Suppressor macrophage treated with lipopolysaccharide for 1 hour (primary cell): ENCODE measurements at places on chromosomes 16 and 17.
A peak's percentile ranks its signal among the peaks of the same experiment; 100 is the strongest.

DNA sequence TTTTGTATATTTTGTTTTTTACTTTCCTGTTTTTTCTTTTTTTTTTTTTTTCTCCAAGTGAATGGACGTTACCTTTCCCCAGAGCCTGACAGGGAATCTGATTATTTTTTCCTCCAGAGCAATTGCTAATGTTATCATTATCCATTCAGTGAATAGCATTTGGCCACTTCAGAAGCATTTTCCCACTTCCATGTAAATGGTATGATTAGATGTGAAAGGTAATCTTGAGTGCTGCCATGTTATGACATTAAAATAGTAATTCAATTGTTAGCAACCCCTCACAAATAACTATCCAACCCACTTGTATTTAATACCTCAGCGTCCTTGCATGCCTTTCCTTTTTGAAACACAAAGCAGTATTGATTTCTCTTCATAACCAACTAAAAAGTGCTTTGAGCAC lies 1243.8 kb downstream of the CDH8 start:
- no peak for DNase-seq

GRCh38 chr16:1102921-1103635 lies 7.0 kb upstream of the C1QTNF8 start:
- DNase-seq: peak; percentile 86

DNA sequence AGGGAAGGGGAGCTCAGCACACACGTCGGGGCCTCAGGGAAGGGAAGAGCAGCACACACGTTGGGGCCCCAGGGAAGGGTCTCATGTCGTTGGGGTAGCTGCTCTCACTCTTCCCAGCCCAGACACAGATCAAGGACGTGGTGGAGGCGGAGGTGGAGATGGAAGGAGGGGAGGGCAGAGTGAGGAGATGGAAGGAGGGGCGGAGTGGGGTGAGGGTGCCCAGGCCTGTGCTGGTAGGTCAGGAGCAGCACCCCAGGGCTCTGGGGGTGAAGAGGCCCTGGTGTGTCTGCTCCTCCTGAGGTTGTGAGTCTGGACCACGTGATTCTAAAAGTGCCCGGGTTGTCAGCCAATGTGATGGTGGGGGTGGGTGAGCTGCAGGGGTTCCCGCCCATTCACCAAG lies 14.9 kb downstream of the CLCN7 start:
- no peak for DNase-seq

DNA sequence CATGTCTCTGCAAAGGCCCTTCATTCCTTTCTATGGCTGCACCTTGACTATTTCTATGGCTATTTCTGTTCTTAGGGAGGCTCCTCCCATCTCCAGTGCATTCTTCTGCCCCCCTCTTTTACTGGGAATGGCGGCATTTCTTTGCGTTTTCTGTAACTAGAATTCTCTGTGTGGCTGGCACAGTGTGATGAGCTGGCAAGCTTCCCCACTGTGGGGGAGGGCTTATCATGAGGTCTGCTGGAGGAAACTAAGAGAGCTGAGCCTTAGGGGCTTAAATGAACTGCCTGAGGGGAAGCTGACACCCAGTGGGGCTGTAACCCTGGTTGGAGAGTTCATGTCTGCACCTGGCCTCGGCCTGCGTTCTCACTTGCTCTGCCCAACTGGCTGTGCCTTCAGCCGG lies 1.5 kb upstream of the CARD14 start:
- no peak for DNase-seq

- no peak for DNase-seq
Measured at GRCh38 chr16:71952825-71953224, 47.4 kb downstream of the PKD1L3 start.

DNA sequence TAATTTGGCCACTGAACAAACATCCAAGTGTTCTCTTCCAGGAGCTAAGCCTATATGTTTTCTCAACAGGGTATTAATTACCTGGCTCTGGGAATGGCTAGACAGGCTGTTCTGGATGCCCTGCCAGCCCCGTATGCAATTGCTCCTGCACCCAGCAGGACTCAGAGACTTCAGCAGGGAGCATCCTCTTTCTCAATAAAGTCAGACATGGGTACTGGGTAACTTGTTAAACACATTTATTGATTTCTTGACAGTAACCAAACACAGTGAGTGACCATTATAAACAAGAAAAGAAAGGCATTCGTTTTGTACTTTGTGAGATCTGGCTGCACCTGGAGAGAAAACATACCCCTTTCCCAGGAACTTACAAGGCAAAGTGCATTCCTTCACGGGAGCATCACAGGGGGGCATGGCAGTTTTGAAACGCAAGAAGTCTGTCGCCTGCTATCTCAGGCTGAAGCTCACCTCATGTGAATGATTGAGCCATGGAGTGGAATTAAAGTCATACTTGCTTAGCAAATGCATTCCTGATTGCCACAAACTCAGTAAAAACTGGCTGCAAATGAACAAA lies 369.8 kb downstream of the UTP18 start:
- DNase-seq: no peak

GRCh38 chr17:74052993-74053711 lies 150.3 kb upstream of the RPL38 start:
- DNase-seq: no peak

GRCh38 chr17:11651089-11651488 lies 52.8 kb downstream of the DNAH9 start:
- DNase-seq: no peak

DNA sequence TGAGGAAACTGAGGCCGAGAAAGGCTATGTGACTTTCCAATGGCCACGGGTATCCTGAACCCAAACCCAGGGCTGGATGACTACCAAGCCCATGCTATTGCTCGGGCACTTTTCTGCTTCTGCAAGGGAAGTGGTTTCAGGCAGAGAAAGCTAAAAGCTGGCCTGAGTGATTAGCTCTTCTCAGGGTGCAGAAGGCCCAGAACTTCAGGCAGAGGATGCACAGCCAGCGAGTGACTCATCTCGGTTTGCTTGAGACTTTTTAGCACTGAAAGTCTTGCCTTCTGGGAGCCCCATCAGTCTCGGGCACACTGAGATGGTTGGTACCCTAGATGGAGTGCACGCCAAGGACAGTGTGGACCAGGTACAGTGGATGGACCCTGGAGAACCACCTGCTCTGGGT lies 129.5 kb upstream of the SDK2 start:
- no peak for DNase-seq

DNA sequence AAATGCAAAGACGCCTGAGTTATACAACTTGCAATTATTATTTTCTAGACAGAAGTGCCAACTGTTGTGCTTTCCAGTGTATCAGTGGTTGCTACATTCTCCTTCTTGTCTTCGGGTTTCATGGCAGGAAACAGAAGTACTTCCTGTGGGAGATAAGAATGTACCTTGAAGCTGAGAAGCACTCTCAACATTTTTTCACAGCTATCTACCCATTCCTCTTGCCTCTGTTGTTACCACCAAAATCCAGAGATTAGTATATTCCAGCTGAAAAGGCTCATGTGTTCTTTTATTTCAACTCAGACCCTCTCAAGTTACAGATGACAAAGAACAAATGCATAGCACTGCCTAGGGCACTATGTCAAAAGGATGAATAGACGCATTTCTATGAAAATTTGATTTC lies 4.8 kb upstream of the ADAT1 start:
- DNase-seq: no peak

- peak; percentile 17 for DNase-seq
Measured at GRCh38 chr17:66900126-66901010, 64.1 kb upstream of the CACNG4 start.

DNA sequence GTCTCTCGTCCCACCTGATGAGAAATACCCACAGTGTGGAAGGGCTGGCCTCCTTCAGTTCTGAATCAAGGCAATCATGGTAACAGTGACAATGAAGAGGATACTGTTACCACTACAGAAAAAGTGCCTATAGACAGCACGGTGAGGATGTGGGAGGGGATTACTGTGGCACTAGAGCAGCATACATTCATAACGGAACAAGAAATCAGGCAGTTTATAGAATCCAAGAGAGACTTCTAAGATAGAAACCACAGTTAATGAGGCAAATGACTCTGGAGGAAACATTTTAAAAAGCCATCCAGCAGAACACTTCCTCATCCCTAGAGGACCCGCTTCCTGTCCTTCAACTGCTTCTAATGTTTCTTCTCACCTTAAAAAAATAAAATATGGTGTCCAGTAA lies 2.7 kb downstream of the RUSF1 start:
- no peak for DNase-seq

GRCh38 chr17:76672270-76672851 lies 28.8 kb upstream of the ST6GALNAC1 start:
- no peak for DNase-seq

DNA sequence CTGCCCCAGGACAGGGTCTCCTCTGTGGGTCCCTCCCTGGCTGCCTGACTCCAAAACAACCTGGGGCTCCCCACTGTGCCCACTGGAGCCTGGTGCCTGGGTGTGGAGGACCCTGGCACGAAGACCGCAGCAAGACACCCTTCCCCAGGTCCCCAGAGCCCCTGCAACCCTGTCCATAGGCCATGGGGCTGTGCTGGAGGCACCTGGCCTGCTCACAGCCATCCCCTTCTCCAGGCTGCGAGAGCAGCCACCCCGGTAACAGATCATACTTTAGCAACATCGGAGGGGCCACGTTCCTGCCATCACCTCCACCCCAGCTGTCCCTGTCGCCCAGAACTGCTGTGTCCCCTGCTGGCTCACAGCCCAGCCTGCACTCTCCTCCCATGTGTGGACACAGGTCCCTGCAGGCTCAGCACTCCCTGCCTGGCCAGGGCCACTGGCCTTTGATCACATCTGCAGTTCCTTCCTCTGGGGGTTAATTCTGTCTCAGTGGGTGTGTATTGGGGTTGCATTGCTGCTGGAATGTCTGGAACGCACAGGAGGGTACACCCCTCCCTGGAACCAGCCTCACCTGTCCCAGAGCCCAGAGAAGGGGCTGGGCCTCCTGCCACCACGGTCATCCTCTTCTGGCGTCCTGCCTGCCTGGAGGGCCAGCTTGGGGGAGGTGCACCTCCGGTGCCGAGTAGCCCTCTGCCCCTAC lies 12.2 kb downstream of the PPL start:
- no peak for DNase-seq

GRCh38 chr17:10956821-10957220 lies 118.9 kb upstream of the PIRT start:
- no peak for DNase-seq

DNA sequence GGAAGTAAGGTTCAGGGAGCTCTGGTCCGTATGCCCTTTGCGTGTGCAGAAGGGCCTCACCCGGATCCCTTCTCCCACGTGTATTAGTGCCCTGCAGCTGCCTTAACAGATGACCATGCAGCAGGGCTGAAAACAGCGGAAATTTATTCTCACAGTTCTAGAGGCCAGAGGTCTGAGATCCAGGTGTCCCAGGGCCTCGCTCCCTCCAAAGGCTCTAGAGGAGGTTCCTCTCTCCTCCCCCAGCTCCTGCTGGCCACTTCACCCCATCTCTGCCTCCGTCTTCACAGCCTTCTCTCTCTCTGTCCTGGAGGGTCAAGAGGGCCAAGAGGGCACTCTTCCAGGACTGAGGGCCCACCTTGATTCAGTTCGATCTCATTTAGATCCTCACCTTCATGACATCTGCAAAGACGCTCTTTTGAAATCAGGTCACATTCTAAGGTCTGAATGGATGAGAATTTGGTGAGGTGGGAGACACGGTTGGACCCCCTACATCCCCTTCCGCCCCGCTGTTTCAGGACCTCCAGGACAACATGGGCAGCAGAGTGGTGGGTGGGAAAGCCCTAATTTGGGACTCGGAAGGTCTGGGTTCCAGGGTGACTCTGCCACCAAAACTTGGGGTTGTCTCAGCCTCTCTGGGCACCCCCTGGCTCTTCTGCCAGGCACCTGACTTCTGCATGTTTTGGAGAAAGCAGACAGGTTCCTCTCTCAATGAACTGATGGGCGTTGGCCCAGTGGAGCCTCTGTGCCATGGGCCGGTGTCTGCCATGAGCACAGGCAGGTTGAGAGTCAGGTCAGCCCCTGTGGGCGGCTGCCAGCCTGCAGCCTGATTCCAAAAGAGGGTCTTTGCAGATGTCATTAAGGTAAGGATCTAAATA lies 361.2 kb downstream of the SEC14L1 start:
- DNase-seq: no peak

DNA sequence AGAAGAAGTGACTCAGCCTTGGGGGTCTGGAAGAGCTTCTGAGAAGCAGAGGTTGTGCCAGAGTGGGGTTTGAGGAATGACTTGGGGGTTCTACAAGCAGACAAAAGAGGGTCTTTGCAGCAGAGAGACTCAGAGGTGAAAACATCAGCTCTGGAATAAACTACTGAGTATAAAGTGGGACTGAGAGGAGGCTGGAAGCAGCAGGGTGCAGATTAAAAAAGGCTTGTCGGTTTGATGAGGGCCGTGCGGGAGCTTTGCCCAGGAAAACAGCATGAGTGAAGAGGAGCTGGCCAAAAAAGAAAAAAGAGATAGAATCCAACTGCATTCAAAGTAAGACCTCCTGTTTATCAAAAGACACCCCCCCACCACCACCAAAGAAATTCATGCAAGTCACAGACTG lies 13.1 kb upstream of the ACE start:
- no peak for DNase-seq

GRCh38 chr17:80649200-80649644 lies 104.6 kb downstream of the RPTOR start:
- no peak for DNase-seq

GRCh38 chr16:74724820-74725549 lies 24.3 kb upstream of the MLKL start:
- DNase-seq: no peak

GRCh38 chr17:2893422-2893914 lies 97.2 kb downstream of the RAP1GAP2 start:
- DNase-seq: no peak

- no peak for DNase-seq
Measured at GRCh38 chr17:7043182-7043496, 753 bp downstream of the SLC16A11 start.

DNA sequence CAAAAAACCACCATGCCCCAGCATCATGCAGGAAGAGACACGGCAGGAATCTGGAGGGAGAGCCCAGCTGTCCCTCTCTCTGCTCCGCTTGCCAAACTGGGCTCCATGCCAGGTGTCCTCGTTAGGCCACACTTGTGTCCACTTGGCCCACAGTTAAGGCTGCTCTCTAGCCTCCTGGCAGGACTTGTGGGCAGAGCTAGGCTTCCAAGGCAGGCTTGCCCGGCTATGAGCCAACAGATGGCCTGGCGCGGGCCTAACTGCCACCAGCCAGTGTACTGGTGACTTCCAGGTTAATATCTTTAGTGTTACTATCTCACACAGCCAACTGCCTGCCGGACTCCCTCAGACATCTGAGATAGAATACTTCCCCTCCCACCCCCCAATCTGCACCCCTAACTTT lies 10.6 kb downstream of the ATP6V0D1 start:
- no peak for DNase-seq

GRCh38 chr17:73045724-73046123 lies 46.8 kb downstream of the SLC39A11 start:
- no peak for DNase-seq

GRCh38 chr16:47026947-47027346 lies 53.5 kb upstream of the DNAJA2 start:
- DNase-seq: no peak
